Activated CD4-positive, alpha-beta T cell treated with anti-CD3 and anti-CD28 coated beads, Interleukin-2, Interleukin-4, amounts not matched to agents 100 ng/mL and 50 ng/mL, durations not matched to agents 16 hours and 8 hours (primary cell): ENCODE measurements at places on chromosomes 1 and 21.

GRCh38 chr1:211726467-211726995 is 51.1 kb upstream of the NEK2 start:
- no peak for DNase-seq

- no peak for DNase-seq
These were observed 163.6 kb upstream of the RAB4A start for GRCh38 chr1:229107304-229107815.

- no peak for DNase-seq
These were observed 11.4 kb downstream of the ARMH1 start for GRCh38 chr1:44685881-44686280.

- no peak for DNase-seq
These were observed 19.6 kb downstream of the TMEM63A start for GRCh38 chr1:225862581-225862950.

DNA sequence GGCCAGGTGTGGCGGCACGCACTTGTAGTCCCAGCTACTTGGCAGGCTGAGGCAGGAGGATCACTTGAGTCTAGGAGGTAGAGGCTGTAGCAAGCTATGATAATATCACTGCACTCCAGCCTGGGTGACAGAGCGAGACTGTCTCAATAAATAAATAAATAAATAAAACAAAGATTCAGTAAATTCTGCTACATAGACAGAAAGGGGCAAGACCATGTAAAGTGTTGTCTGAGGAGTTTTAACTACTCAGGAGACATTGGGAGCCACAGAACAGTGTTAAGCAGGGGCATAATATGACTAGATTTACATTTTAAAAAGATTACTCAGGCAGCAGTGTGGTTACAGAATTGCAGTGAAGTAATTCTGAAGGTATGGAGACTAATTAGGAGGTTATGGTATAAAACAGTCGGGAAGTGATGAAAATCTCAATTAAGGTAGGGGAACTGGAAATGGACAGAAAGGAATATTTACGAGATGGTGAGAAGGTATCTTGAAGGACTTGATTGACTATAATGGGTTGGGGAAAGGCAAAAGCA is 94.7 kb downstream of the ATP1B1 start:
- no peak for DNase-seq

DNA sequence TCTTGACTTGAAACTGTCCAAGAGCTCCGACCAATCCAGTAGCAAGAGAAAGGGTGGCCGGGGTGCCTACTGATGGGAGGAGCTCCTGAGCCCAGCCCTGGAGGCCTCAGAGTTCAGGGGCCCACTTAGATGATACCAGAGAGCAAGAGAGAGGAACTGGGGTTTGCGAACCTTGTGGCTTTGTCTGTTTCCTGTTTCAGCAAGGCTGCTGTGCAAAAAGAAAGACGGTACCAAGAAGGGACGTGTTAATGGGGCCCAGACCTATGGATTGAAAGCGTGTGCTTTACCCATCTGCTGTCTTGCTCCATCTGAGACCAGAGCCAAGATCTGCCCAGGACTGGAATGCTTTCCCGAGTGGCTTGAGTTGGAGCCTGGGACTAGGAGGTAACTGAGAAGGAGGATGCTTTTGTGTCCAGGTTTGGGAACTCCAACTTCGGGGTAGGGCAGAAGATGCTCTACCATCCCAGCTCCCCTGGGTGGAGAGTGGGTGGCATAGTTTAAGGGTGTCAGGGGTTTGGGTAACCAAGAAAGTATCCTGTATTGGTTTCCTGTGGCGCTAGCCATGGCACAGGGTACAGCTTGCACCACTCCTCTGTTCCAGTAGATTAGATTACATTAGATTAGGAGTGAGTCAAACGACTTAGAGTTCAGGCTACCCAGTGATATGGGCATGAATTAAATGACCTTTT is at the start of gene TRAF3IP3:
Gene TRAF3IP3 (plus strand): TSS at position 128 of the 689 bp plus-strand sequence. CDS start 3,987 bp downstream, outside the sequence.
- DNase-seq: peak; percentile 95
